Memory B cell (primary cell): ENCODE measurements at places on chromosomes 7 and 10.

GRCh38 chr10:5485948-5486852, 13.2 kb downstream of the CALML5 start:
- DNase-seq = no peak

GRCh38 chr10:45672181-45673073, at the start of gene ZFAND4:
ZFAND4 (minus strand) TSS chr10:45672772; CDS start chr10:45663725, 9,047 bp downstream.
- DNase-seq = peak; percentile 86

DNA sequence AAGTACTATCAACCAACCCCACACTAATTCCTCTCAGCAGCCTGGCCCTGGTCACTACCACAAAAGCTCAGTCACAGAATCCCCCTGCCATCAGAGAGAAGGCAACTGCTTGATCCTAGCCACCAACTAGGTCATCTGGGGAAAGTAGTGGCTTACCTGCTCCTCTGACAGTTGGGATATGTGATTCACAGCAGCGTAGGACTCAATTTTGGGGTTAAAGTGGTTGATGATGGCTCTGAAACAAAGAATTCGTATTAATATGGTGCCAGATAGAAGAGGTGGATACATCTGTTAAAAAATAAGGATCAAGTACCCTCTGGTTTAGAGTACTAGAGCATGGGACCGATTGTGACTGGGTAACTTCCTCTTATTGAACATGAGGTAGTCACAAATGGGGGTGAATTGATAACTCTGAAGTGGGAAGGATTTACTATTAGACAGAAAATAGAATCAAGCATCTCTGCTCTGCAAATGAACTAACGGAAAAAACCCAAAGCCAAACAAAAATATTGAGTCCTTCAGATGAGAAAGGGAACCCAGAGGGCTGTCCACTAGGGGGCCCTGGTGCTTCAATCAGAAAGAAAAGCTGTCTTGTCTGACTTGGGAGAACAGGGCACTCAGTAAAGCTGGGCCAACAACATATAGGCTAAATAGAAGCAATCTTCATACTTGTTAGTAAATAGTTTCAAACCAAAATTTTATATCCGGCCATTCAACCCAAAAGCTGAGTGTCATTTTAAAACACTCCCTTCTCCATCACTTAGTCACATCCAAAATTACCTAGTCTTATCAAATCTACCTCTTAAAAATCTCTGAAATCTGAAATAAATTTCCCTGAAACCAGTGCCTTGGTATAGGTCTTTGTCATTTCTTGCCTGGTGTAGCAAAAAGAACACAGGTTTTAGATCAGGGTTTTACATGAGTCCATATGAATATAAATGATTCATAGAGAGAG, 45.9 kb upstream of the KCNIP2 start:
- peak; percentile 76 for DNase-seq

- DNase-seq = no peak
Measured at GRCh38 chr10:122234416-122234815, 36.7 kb upstream of the BTBD16 start.

DNA sequence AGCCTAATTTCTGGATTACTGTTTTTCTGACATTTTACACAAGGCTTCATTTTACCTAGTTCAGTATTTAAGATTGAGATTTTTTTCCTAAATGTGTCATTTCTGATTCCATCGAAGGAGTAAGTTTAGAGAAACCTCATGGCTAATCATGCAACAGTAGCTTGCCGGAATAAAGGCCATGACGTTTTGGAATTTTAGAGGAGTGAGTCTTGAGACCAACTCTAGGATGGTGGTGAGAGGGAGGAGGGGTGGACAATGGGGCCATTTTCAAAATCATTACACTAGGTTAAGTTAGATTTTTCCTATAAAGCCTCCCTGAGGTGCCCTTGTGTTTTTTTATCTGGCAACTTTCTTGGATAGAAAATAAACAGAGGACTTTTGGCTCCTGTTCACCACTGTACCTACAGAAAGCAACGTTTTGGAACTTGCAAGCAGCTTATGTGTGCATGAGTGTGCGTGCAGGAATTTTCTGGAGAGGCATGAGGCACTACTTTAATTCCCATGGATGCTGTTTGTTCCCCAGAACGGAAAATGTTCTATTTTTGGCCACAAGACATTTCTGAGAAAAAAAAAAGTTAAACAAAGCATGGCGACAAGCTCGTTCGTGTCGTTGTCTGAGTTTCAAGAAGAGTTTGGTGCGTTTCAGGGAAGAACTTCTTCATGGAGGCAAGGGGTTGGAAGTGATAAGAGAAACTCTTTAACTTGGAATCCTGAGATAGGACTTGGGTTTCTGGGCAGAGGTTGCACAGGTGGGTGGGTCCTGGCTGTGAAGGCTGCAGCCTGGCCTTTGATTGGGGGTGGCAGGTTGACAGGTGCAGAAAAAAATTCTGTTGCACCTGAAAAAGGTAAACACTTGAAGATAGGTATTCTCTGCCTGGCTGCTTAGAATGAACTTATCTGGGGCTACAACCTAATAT, 178.1 kb downstream of the PTEN start:
- no peak for DNase-seq

DNA sequence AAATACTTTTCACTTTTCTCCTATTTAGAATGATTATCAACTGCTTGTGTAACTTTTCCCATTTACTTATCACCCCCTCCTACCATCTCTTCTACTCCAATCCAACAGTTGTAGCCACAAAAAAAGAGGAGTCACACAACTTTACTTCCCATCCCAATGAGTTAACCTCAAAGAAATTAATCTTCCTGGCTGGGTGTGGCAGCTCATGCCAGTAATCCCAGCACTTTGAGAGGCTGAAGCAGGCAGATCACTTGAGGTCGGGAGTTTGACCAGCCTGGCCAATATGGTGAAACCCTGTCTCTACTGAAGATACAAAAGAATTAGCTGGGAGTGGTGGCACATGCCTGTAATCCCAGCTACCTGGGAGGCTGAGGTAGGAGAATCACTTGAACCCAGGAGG, 19.9 kb downstream of the SYPL1 start:
- no peak for DNase-seq

DNA sequence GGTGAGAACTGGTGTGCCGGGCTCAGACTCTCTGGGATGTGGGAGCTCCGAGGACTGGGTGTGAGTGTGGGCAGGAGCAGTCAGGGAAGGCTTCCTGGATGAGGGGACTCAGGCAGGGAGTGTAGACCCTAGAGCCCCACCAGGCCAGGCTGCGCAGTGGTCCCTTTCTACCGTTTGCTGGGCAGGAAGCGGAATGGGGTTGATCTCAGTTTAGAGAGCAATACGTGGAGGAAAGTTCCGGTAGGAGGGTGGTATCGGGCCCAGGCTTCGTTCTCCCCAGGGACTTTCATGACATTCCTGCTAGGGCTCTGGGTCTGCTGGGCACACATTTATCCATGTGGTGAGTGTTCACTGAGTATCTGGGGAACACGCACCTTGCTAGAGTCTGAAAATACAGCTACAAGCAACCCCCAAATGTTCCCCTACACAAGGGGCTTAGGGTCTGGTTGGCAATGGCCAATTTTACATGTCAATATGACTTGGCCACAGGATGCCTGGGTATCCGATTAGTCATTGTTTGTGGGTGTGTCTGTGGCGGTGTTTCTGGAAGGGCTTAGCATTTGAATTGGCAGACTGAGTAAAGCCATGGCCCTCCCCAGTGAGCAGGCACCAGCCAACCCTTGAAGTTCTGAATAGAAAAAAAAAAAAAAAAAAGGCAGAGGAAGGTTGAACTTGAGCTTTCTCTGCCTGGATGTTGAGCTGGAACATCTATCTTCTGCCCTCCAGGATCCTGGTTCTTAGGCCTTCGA, 20.8 kb downstream of the GHRHR start:
- DNase-seq = no peak

- no peak for DNase-seq
Measured at GRCh38 chr10:78875331-78875877, 193.4 kb upstream of the ZMIZ1 start.

DNA sequence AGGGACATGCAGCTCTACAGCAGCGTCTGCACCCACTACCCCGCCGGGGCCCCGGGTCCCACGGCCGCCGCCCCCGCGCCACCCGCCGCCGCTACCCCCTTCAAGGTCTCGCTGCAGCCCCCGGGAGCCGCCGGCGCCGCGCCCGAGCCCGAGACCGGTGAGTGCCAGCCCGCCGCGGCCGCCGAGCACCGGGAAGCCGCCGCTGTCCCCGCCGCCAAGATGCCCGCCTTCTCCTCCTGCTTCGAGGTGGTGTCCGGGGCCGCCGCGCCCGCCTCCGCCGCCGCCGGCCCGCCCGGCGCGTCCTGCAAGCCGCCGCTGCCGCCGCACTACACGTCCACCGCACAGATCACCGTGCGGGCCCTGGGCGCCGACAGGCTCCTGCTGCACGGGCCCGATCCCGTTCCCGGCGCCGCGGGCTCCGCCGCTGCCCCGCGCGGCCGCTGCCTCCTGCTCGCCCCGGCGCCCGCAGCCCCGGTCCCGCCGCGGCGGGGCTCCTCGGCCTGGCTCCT, 631 bp downstream of the OTUD1 start:
- no peak for DNase-seq

DNA sequence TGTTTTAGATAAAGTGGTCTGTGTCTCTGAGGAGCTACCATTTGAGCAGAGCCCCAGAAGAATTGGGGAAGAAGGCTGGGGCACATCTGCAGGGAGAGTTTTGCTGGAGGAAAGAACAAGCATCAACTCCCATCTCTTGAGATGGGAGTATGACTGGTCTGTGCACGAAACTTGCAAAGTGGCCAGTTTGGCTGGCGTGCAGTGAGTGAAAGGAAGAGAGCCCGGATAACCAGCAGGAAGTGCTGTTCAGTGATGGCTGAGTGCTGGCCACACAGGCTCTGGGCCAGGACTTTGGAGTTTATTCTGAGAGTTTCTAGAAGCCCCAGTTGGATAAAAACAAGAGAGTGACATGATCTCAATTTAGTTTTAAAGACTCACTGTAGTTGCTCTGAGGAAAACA, 34.4 kb upstream of the SVIL start:
- no peak for DNase-seq

DNA sequence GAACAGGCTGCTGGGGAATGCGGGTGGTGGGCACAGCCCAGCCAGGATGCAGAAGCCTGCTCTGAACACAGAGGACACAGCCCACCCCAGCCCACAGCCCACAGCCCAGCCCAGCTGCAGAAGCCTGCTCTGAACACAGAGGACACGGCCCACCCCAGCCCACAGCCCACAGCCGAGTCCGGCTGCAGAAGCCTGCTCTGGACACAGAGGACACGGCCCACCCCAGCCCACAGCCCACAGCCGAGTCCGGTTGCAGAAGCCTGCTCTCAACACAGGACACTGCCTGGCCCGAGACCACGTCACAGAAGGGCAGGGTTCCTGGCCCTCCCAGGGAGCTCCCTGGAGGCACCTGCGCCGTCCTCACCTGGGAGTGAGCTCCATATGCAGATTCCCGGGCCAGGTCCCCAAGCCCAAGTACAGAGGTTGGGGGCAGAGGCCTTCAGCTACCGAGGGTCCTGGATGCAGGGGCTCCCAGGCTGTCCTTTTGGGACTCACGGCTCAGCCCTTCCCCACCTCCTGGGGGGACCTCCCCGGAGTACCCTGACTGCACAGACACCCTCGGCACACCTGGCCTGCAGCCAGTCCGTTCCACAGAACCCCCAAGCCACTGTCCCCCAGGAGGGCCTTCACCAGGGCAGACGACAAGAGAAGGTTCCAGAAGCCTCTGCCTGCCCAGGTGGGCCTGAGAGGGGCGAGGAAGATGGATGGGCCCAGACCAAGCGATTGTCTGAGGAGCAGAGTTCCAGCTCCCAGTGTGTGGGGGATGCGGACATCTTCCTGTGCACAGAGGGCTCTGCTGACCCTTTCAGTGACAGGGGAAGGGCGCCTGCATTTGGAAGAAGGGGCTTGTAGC, 23.7 kb upstream of the FOXL3 start:
- DNase-seq = no peak

DNA sequence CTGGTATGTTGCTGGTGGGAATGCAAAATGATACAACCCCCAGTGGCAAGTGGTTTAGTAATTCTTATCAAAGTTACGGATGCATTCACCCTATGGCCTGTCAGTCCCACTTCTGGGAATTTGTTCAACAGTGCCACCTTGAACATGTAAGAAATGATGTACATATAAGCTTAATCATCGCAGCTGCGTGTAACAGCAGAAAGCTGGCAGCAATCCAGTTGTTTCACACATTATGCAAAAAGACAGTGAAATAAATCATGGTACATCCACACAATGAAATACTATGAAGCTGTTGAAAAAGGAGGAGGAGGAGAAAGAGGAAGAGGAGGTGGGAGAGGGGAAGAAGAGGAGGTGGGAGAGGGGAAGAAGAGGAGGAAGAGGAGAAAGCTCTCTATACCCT, 76.2 kb upstream of the MYL10 start:
- DNase-seq = no peak

DNA sequence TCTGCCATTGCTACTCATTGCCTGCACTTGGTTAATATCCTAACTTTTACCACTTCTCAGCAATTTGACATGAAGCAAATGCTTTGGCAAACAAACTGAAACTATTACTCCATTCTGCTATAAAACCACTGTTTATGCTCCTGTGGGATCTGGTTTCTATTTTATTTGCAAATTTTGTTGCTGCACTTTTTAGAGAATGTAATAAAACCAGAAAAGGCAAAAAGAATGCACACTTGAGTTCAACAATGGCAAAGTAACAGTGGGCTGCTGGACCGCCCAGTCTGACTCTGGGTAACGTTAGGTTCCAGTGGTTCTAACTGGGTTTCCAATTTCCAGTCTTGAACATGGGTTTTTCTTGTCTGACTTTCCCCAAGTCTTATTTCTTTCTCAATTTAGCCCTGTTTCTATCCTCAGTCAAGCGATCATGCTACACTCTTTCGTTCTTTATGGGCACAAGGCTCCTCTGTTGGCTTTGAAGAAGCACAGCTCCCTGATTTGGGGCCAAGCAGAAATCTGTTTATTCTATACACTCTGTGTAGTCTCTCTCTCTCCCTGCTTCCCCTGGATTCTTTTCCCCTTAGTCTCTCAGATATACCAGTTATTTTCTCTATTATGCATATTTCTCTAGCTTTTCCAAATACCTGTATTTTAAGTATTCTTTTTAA, 129.2 kb upstream of the FAM3C start:
- DNase-seq = no peak

GRCh38 chr10:43024942-43025700, 51.7 kb upstream of the RET start:
- no peak for DNase-seq

GRCh38 chr7:5997210-5997808, 11.5 kb downstream of the PMS2 start:
- DNase-seq = peak; percentile 48

DNA sequence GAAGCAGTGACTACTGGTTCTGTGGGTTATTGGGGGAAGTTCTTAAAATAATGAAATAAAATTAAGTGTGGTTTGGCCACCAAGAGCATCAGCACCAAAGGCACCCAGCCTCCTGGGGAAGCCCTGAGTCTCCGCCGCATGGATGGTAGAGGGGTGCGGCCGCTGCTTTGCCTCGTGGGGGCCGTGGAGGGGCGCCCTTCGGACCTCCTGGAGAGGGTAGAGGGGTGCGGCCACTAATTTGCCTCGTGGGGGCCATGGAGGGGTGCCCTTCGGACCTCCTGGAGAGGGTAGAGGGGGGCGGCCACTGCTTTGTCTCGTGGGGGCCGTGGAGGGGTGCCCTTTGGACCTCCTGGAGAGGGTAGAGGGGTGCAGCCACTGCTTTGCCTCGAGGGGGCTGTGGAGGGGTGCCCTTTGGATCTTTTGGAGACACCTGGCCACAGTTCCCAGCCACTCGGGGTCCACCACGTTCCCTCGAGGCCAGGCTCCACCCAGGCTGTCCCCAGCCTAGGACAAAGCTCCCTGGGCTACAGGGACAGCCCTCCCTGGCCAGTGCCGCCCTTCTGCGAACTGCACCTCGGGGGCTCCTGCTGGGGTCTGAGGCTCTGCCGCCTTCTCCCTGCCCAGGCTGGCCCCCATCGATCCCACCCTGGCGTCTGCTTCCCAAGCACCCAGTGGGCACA, 535.1 kb downstream of the PTPRN2 start:
- no peak for DNase-seq

GRCh38 chr10:61905837-61906561, 4.5 kb downstream of the ARID5B start:
- no peak for DNase-seq
